Osteoblast (primary cell): ENCODE measurements at places on chromosomes 4 and X. TPM values are rescaled to one million over a fixed set of nuclear protein-coding genes. Genes with fewer than 3 reads are reported as not detected.

PAGE3 gene
- total RNA-seq: not detected in 2 replicates

LRCH2 gene
- total RNA-seq: 2.1 and 2.5 TPM in 2 replicates

DNA sequence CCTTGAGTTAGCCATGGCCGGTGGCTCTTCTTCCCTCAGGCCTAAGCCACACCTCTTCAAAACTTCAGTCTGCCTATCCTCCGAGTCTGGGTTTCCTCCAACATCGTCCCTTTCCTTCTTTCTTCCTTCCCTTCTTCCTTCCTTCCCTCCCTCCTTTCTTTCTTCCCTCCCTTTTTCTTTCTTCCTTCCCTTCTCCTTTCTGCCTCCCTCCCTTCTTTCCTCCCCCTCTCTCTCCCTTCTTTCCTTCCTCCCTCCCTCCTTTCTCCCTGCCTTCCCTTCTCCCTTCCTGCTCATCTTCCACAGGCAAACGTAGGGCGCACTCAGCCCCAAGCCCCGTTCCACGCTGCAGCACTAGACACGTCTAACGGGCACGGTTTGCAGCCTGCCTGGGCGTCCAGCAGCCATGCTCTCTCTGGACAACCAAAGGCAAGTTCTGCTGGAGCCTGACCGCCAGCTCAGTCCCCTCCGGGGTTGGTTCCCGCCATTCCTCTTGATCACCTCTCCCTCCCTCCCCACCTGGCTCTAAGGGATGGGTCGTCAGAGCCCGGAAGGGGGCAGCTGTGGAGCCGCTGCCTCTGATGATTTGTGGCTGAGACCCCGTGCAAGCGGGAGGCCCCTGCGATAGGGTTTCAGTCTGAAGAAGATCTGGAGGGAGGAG is 34.1 kb upstream of the CLDN24 start:
- no peak for DNase-seq

DNA sequence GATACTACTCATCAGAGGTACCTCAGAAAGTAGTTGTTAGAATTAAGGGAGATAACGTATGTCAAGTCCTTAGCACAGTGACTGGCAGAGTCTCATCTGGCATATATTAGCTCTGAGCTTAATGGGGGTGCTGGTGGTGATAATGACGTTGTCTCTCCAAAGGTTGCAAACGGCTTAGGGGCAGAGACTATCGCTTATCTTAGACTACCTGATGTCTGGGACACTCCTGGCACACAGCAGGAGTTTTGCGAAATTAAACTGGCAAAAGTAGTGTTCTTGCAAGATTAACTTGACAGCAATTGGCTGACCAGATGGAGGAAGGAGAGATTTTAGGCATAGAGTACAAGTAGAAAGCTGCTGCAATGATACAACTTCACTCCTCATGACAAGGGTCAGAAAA is 300.1 kb upstream of the FTHL17 start:
- DNase-seq: no peak

- no peak for DNase-seq
These were observed 203.6 kb upstream of the AGTR2 start for GRCh38 chrX:115966920-115967319.

- peak; percentile 90 for DNase-seq
These were observed 58.1 kb downstream of the MAML3 start for GRCh38 chr4:140095694-140096482.
